ENCODE measurements at places on chromosomes 3 and 15.

GRCh38 chr3:137770835-137771399 is 6.8 kb downstream of the SOX14 start:
- no peak for DNase-seq

DNA sequence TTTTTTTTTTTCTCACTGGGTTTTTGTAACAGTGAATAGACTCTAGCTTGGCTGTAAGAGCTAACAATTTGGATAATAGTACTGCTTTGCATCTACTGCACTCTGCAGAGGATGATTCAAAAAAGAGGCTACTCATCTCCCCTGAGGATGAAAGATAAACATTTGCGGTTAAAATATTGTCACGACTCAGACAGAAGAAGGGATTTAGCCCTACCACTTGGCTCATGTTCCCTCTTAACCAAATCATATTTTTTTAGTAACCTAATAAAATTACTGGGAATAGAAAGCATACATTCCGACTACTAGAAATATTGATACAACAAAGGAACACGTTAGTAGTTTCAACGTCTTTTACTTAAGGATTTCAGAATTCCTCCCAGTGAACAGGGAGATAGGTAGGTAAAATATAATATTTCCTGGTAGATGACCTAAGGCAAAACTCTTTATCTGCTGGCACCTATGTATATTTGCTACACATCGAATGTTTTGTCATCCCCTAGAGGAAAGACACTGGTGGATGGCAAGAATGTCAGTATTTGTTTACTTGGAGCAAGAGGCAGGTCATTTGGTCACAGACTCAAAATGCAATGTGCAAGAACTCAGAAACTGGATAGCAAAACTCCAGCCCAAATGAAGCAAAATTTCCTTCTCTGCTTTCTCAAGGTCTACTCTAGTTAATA is 110.8 kb downstream of the GREM1 start:
- no peak for DNase-seq

DNA sequence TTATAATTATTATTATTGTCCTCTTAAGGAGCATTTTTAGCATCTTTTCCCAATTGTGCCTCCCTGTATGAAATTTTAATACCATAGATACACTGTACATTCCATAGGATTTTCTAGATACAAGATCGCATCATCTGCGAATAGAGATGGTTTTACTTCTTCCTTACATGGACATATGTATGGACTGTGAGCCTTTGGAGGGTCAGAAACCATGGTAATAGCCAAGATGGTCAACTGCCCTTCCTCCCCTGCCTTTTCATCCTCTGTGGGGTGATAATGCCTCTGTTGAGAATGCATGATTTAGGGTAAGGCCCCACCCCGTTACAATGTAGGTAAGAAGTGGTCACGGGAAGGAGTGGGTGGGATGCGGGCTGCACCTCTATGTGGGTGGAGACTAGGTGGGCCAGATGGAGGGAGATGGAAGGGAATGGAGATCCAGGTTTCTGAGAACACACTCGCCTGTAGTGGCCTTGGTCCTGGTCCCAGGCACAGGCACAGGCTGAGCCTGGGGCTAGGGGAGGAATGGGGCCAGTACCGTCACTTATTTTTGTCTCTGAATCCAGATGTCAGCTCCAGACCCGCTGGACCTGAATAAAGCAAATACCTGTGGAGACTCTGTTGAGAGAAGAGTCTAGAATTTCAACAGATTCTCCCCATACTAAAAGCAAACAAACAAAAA is 31.7 kb downstream of the GOLGA6A start:
- no peak for DNase-seq

- DNase-seq = no peak
Observed at GRCh38 chr15:66151809-66152208, 101.7 kb downstream of the MEGF11 start.

GRCh38 chr3:16474920-16475319 is 38.6 kb downstream of the RFTN1 start:
- no peak for DNase-seq

DNA sequence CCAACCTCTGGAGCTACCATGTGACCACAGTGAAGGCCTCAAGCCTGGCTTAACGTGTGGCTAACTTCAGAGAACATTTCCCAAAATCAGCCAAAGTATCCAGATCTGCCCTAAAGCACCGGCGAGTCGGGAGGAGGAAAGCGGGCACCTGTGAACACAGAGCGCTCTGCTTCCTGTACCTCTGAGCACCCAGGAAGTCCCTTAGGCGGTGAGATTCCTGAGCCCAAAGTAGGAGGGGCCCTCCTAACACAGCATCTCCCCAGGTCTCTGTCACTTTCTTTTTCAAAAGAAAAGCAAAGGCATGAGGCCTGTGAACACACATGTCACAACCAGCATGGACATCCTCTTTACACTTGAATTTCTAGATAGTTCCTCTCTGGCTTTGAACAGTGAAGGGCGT is 944 bp upstream of the EIF4E3 start:
- no peak for DNase-seq

DNA sequence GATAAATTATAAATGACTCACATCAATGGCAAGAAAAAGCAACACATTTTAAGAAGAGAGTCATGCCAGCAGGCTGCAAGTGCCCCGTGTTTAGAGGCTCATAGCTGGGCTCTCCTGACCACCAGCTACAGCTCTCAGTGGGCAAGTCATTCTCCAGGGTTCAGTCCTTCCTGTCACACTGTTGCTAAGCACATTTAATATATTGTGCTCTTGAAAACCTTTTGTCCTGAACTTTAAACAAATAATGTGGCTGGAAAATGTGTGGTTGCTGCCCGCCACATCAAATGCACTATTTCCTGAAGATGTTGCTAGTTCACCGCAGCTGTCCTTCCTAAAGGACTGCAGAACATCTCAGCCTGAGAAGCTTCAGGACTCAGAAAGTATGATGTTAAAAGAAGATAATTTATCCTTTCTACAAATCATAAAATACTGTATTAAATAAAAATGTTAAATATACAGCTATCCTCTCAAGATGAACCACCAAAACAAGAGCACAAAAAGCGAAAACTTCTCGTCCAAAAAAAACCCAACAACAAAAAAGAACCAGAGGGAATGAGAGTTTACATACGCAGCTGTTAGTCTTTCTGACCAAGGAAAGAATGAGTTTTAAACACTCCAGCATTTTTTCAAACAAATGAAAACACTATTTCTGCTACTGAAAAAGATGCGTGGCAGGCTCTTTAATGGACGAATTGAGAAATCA is 951 bp downstream of the TARS3 start:
- DNase-seq = no peak

- no peak for DNase-seq
Observed at GRCh38 chr15:70120958-70121623, 23.4 kb upstream of the TLE3 start.

DNA sequence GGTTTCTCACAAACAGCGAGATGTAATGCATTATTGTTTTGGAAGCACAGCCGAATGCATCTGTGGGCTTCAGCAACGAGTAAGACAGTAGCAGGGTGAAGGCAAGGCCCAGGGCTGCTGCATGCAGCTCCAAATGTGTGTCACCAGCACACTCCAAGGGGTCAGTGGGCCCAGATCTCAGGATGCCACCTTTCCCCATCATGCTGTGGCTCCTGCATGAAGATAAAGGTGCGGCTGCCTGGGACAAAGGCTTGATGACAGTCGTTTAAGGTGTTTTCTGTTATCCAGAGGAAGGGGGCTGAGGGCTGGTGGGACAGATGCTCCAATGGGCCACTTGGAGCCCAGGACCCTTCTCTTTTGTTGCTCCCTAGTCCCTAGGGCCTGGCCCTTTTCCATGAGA is 13.2 kb downstream of the C3orf22 start:
- no peak for DNase-seq

DNA sequence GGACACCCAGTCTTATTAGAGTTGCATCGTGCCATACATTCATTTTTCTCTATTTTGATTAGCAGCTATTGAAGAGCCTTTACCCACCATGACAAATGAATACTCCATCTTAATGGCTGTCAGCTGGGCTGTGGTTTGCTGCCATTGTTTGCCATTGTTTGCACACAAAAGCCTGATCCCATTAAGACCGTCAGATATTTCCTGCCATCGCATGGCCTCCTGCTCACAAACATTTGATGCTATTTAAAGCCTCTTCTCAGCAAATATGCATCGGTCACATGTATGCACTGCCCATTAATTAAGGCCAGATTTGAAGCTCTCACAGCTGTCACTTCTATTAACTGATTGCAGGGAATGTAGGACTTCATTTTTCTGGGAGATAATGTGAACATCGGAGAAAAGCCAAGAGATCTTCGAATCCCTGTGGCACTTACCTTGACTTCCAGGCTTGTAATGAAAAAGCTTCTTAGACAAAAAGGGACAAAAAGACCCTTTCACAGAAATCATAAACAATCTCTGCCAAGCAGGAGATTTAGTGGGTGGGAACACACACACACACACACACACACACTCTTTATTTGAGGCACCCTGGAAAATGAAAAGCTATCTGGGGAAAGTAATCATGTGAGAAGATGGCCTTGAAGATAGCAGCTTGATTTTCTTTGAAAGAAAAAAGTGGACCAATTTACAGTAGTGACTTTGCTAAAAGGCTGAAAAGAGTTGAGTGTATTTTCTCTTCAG is 175.4 kb upstream of the NR2E3 start:
- no peak for DNase-seq

GRCh38 chr3:161989012-161989411 is 492.4 kb downstream of the OTOL1 start:
- no peak for DNase-seq

- DNase-seq = no peak
Observed at GRCh38 chr3:182794455-182795388, 1.4 kb downstream of the ATP11B start.

- DNase-seq = no peak
Observed at GRCh38 chr15:87045746-87046145, 966.1 kb downstream of the AGBL1 start.

DNA sequence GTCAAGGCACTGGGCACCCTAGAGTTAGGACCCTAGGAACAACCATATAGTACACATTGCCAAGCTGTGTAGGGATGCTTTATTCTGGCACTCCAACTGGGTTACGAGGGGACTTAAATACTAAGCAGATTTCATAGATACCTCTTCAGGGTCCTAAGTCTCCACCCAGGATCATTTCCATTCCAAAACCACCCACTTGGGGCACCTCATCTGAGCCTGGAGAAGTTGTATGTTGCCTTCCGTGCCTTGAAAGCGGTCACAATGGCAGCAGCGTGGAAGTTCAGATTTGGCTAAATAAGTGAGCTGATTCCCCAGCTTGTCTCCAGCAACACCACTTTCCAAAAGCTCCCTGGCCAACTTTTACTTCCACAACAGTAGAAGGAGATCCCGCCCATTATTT is 4.6 kb downstream of the TMEM202 start:
- no peak for DNase-seq

DNA sequence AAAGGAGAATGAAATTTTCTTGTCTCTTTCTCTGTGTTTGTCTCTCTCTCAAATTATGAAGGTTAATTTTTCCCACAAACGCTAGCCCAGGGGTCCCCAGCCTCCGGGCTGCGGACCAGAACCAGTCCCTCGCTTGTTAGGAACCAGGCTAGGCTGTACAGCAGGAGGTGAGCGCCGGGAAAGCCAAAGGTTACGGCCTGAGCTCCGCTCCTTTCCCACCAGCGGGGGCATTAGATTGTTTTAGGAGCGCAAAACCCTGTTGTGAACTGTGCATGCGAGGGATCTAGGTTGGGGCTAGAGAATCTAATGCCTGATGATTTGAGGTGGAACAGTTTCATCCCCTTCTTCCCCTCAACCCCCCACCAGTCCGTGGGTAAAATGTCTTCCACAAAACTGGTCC is 74.7 kb upstream of the ZNF385D start:
- no peak for DNase-seq

GRCh38 chr3:161748049-161748448 is 251.4 kb downstream of the OTOL1 start:
- no peak for DNase-seq

DNA sequence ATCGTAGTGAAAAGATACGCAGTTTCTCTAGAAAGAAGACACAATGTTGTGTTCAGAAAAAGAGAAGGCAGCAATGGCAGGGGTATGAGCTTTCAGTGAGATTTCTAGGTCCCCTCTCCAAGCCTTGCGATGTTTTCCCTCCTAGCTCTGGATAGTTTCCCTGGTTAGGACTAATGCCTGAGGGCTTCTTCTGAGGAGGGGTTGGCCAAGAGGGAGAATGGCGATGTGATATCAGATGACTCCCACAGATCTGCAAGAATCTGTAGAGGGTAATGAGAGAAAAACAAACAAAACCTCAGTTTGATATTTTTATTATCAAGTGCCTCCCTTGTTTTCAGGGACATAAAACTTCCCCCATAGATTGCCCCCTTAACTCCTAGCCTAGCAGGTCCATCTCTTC is 4.1 kb upstream of the CLDN1 start:
- no peak for DNase-seq

DNA sequence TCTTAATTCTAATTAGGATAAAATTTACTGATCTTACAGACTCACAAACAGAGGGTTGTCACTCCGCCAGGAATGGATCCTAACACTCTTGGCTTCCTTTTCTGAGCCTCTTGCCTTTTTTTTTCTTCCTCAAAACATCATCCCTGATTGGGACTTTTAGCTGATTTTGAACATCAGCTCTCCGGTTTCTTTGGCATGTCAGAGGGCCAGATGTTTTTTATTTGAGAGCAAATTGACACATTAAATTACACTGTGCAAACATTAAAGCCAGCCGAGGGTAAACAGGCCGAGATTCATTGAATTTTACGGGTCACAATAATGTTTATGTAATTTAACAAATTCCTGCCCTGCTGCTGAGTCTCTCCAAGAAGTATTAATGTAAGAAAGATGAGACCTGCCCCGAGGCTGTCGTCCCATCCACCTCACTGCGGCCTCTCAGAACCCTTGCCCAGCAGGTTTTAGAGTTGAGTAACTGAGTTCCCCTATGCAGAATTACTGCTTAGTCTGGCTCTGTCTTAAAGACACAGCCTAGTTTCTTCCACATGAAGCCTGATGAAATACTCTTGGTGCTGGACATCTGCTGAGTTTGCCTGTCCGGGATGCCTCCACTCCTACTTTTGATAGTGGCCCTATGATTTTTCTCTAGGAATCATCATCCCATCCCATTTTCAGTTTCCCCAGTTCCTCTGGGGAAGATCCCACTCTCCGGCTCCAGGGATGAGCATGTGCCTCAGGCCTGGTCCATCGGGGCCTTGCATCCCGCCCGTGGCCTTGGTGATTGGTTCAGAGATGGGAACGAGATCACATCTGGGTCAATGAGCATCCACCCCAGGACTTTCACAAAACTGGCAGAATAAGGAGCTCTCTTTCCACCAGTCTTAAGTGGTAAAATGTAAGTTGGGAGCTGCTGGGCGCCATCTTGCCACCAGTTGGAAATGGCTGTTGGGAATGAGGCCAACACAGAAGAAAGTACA is 226.6 kb upstream of the TLE3 start:
- no peak for DNase-seq

DNA sequence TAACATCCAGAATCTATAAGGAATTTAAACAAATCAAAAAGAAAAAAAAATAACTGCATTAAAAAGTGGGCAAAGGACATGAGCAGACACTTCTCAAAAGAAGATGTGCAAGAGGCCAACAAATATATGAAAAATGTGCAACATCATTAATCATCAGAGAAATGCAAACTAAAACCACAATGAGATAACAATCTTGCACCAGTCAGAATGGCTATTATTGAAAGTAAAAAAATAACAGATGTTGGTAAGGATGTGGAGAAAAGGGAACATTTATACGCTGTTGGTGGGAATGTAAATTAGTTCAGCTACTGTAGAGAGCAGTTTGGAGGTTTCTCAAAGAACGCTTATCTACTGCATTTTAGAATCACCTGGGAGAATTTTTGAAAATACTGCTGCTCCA is 186.1 kb downstream of the OTOL1 start:
- no peak for DNase-seq

All from activated CD8-positive, alpha-beta memory T cell treated with anti-CD3 and anti-CD28 coated beads for 4 hours (primary cell).